ENCODE measurements at places on chromosomes 2 and 18. TPM values are rescaled to one million over a fixed set of nuclear protein-coding genes. Genes with fewer than 3 reads are reported as not detected.

IMPA2 gene
- 3.8 TPM for polyA plus RNA-seq

OTX1 gene
- not detected for polyA plus RNA-seq

GRCh38 chr2:106097038-106098000, 96.8 kb downstream of the UXS1 start:
- H3K4me1 ChIP-seq = no peaks in the 10 kb centered on the region
- H3K27me3 ChIP-seq = no peaks in the 10 kb centered on the region
- DNase-seq = no peak
- H3K36me3 ChIP-seq = peaks cover 1% of the 10 kb centered on the region
- H3K4me3 ChIP-seq = no peak overlapping the region

DNA sequence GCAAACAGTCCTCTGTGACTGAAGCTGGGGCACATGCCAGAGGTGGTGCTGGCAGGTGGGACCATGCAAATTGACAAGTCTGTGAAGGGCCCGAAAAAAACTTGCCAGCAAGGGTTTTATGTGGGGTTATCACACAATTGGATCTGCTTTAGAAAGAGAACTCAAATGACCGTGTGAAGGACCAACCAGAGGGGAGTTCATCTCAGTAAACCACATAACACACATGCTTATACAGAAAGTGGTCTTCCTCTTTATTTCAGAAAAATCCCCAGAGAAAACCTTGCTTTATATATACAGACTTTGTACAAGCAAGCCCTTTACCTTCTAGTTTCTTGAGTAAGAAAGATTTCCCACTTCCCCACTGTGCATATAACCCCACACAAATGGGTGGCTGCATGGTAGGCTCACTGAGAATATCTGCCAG, 46.7 kb downstream of the KIDINS220 start:
- no peaks in the 10 kb centered on the region for H3K4me1 ChIP-seq
- no peak overlapping the region for H3K4me3 ChIP-seq
- H3K27ac ChIP-seq = no peak overlapping the region

DNA sequence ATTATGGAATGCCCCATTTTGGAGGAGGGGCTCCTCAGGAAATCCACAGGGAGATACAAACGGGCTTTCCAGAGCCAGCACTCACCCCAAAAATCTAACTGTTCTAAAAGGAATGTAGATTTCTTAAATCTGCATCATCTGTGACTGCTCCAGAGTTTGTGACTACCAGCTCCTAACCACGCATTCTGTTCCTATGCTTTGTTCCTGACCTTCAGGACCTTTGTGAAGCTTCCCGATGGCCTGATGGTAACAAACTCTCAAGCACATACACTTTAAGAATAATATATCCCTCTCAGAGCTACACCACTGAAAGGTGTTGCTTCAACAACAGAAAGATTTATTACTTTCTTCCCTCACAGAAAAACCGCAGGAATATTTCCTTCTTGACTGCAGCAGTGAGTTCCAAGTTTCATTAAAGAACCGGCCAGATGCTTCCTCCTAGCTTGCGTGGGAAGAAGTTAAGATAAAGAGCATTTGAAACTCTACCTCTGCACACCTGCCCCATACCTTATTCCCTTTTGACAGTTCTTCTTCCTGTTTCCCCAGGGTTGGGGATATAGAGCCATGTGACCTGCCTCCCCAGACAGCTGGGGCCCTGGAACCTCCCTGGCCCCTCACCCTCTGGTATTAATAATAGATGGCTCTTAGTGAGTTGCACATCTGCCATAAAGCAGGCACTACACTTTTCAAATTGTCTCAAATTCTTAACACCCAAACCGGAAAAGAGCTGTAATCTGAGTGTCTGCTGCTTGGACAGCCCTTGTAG, 40.2 kb upstream of the EML4 start:
- H3K27me3 ChIP-seq = no peaks in the 10 kb centered on the region
- peaks cover 38% of the 10 kb centered on the region for H3K4me1 ChIP-seq
- no peak overlapping the region for H3K4me3 ChIP-seq

- no peak for DNase-seq
- no peak overlapping the region for H3K27ac ChIP-seq
- H3K4me3 ChIP-seq = no peak overlapping the region
- no peaks in the 10 kb centered on the region for H3K36me3 ChIP-seq
- H3K4me1 ChIP-seq = no peaks in the 10 kb centered on the region
Observed at GRCh38 chr2:64237266-64237665, 93.0 kb upstream of the PELI1 start.

Measured in fibroblast of lung (primary cell).